ENCODE measurements at places on chromosomes 6 and 20.
A peak's percentile ranks its signal among the peaks of the same experiment; 100 is the strongest.

DNA sequence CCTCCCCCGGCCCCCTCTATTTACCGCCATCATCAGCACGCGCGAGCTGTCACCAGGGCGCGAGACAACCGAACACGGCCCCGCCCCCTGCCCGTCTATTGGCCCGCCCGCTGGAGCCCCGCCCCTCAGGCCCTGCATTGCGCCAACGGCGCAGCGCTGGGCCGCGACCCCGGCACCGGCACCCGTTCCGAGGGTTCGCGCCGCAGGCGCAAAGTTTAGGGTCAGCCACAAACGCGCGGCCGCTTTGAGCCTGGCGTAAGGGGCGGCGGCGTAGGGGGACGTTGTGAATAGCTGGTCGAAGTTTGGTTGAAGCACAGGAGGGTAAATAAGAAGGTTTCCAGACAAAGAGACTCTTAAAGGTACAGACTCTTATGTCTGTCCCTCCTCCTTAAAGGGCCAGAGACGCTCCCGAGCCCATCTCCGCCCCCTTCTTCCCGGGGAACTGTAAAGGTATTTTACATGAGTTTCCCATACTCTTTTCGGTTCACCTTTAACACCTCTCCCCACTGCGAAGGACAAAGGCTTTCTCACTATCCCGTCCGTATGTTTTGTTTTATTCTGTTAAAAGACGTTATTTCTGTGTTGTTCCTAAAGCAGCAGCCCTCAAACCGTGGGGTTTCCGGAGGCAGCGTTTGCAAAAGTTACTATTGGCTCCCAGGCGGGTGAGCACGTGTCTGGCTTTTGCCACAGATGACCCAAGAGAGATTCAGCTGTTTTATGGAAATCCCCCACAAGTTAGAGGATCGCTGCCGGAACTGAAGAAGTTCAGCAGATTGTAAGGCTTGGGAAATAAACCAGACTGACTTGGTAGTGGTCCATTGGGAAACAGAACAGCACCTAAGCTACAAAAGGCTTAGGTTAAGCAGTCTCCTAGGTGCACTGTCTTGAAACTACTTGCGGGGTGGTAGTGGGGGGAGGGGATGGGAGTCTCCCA, at the start of gene USP49:
TSS of gene USP49 (minus strand) at position 76 of the 934 bp plus-strand sequence. CDS start 88,392 bp downstream, outside the sequence.
- DNase-seq = peak; percentile 95

DNA sequence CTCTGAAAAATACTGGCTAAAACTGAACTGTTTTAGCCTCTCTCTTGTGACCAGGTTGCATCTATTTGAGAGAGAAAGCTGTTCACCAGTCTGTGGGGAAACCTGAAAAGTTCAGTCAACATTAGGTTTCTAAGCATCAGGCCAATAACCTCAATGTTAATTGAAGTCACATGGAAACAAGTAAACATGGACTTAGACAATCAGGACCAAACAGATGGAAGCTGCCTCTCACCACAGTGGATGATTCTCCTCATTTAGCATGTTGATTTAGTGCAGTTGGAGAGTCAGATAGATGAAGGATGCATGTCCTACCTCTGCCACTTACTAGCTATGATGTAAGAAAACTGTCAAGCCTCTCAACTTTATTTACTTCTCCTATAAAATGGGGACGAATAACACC, 18.2 kb downstream of the SCGN start:
- DNase-seq = no peak

- DNase-seq = no peak
Observed at GRCh38 chr20:47231382-47232039, 125.0 kb downstream of the ZMYND8 start.

DNA sequence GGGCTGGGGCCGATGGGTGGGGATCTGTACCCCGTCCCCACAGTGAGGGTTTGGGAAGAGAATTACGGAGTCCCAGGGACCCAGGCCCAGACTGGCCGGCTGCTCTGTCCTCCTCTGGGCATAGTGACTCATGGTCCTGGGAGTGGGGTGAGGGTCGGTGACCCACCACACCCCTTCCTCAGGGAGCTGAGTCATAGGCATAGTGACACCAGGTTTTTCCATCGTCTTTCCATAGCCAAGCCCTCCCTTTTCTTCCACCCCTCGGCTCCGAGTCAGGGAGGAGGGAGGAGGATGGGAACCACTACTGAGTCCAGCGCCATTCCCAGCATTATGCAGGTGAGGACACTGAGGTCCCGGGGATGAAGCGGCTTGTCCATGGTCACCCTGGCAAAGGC, 8.9 kb downstream of the CYP21A2 start:
- DNase-seq = no peak

GRCh38 chr20:37192137-37192854, 12.9 kb upstream of the MROH8 start:
- DNase-seq = peak; percentile 80

GRCh38 chr6:43803783-43804549, 34.0 kb downstream of the VEGFA start:
- peak; percentile 64 for DNase-seq

DNA sequence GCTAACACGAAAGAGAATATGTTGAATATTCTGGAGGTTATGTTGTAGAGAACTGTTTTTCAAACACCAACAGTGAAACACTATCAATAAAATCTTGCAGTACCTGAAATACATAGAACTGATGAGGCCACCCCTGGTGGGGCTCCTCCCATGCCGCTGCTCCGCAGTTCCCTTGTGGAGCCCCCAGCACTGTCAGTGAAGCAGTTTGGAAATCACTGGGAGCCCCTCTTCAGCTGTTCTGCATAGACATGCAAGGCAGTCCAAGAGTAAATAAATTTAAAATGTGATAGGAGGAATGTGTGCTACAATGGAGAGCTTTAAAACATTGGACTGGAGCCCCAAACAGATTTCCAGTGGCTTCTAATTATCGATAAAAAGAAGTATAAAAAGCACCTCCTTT, 189.4 kb downstream of the FNDC1 start:
- DNase-seq = no peak

All from amniotic epithelial cell (primary cell).